ENCODE measurements at places on chromosomes 5 and 9.

DNA sequence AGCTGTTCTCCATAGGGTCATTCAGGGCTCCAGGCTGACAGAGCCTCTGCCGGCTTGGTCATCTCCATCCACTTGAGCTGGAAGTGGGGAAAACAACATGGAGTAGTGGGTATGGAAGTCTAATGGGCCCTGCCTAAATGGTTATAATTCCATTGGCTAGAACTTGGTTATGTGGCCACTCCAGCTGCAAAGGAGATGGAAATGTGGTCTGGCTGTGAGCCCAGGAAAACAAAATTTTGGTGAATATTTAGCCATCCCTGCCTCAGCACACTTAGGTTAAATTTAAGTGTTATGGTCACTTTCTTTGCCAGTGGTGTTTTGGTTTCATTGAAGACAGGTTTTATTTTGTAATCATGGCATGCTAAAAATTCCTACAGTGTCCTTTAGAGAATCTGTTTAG lies 112.3 kb downstream of the SMARCA2 start:
- no peak for DNase-seq

DNA sequence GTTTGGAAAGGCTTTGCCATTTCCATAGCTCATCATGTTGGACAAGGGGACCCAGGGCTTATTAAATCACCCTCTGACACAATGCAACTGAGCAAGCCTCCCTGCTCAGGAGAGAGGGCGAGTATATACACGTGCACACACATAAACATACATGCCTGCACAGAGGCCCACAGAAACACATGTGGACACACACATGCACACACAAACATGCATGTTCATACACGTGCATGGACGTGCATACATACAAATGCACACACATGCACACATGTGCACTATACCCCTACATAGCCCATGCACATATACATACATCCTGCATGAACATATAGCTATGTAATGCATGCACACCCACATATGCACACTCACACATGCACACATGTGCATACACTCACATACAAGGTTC lies 99.5 kb upstream of the ALDH1B1 start:
- no peak for DNase-seq

DNA sequence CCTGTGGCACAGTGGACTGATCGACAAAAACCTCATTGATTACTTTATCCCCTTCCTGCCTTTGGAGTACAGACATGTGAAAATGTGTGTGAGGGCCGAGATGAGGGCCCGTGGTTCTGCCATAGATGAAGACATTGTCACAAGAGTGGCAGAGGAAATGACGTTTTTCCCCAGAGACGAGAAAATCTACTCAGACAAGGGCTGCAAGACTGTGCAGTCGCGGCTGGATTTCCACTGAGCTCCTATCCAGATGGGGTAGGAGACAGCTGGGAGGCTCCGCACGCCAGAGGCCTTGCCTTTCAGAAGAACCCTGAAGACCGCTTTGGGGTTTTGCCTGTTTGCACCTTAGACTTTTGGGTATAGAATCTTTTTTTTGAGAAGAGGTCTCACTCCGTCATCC lies 6.4 kb downstream of the TOR1B start:
- no peak for DNase-seq

DNA sequence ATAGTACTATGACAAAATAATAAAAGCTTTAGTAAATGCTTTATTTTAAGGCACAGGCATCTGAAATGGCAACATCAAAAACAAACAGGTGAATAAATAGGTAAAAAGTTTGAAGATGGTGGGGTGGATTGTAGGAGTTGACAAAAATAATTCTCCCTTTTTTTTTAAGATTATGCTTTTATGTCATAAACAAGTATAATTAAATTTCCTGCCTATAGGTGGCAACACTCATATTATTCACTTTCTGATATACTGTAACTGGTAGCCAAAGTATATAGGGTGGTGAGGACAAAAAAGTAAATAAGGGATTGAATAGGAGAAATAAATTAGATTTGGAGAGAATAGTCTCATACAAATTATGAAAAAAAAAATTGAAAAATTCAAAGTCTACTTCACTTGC lies 120.0 kb upstream of the ACOT12 start:
- DNase-seq = no peak

- no peak for DNase-seq
Observed at GRCh38 chr5:41935544-41935943, 10.5 kb downstream of the FBXO4 start.

Measured in SK-N-MC (cell line).